ENCODE measurements at places on chromosomes 5 and 9.

GRCh38 chr9:107127608-107128007, 155.5 kb upstream of the RAD23B start:
- no peak for ATAC-seq

GRCh38 chr9:109150925-109151545, 16.0 kb downstream of the FRRS1L start:
- ATAC-seq = no peak

GRCh38 chr5:152527358-152528052, 122.4 kb upstream of the NMUR2 start:
- ATAC-seq = no peak

GRCh38 chr5:93601802-93602155, 18.8 kb downstream of the NR2F1 start:
- no peak for ATAC-seq

DNA sequence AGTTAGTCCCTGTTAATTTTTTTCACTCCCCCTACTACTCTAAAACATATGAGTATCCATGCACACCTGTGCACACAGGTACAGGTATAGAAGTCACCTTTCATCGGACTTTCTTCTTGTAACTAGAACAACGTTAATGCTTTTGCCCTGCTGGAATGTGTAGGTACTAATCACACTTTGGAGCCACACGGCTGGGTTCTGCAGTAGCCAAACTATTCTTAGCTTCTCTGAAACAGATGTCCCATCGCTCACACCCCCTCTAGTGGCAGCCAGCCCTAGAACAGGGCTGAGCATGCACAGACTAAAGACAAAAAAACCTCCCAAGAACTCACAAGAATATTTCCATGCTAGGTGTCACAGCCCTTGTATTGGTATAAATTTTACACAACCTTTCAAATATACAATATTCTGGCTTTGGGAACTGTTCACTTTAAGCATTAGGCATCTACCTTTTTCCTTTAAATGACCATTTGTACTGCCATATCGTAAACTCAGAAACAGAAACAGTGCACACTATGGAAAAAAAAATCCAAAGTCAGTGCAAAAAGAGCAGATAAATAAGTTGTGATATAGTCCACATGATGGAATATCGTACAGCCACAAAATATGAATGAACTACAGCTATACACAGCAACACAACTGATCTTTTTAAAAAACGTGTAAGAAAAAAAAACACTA, 64.0 kb downstream of the RETREG1 start:
- ATAC-seq = peak; percentile 80

GRCh38 chr9:134937566-134938345, 20.0 kb upstream of the FCN1 start:
- no peak for ATAC-seq

GRCh38 chr9:31776471-31776870, 608.0 kb upstream of the ACO1 start:
- ATAC-seq = no peak

DNA sequence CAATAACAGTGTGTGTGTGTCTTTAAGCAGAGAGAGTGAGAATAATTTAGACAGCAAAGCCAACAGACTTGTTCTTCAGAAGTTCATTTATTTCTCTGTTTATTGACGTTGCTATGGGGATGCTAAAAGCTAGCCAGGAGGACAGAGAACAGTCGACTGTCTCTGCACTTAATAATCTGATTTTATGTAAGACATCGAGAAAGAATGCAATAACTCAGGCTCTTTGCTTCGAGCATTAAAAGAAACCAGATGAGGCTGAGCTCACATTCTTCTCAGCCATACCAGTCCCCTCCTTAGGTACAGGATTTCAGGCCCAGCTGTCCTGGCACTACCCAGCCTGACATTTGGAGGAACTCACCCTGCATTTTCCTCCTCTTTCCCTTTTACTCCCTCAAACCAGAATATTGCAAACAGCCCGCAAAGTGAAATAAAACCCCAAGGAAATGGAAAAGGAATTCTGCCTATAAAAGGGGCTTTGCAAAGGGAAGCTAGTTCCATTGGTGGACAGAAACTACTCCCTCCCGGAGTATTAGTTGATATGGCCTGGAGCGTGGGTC, 44.5 kb upstream of the DPYSL3 start:
- ATAC-seq = peak; percentile 71

DNA sequence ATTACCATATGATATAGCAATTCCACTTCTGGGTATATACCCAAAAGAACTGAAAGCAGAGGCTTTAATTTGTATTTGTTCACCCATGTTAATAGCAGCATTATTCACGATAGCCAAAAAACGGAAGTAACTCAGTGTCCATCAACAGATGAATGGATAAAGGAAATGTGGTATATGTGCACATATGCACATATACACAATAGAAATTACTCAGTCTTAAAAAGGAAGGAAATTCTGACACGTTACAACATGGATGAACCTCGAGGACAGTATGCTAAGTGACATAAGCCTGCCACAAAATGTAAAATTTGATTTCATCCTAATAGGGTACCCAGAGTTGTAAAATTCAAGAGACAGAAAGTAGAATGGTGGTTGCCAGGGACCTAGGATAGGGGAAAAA, 54.9 kb downstream of the NUP155 start:
- ATAC-seq = no peak

- ATAC-seq = no peak
Observed at GRCh38 chr9:35520364-35520710, 30.4 kb downstream of the RUSC2 start.

GRCh38 chr5:38639377-38640358, 83.2 kb upstream of the LIFR start:
- ATAC-seq = no peak

DNA sequence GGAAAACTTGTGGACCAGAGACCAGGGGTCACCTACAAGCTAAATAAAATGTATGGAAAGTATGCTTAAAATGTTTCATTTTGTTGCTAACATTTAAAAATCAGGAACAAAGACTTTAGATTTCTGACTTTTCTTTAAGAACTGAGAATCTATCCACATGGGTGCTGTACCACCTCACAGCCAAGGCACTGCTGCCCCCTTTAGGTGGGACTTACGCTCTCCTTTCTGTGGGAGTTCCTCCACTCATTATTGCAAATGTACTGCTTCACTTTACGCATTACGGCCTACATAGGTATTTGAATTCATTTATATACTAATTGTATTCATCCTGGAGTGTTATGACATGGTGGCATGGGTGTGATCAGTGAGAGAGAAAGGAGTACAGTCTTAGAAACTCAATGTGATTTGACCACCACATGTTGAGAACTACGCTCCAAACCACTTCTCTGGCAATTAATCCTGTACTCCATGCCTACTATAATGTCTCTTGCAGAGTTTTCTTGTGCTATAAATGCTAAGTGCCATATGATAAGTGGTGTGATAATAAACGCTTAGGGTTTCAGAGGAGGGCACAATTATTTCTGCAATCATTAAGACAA, 24.7 kb upstream of the CETN3 start:
- ATAC-seq = no peak

- ATAC-seq = no peak
Observed at GRCh38 chr5:113166852-113167366, 190.3 kb downstream of the DCP2 start.

DNA sequence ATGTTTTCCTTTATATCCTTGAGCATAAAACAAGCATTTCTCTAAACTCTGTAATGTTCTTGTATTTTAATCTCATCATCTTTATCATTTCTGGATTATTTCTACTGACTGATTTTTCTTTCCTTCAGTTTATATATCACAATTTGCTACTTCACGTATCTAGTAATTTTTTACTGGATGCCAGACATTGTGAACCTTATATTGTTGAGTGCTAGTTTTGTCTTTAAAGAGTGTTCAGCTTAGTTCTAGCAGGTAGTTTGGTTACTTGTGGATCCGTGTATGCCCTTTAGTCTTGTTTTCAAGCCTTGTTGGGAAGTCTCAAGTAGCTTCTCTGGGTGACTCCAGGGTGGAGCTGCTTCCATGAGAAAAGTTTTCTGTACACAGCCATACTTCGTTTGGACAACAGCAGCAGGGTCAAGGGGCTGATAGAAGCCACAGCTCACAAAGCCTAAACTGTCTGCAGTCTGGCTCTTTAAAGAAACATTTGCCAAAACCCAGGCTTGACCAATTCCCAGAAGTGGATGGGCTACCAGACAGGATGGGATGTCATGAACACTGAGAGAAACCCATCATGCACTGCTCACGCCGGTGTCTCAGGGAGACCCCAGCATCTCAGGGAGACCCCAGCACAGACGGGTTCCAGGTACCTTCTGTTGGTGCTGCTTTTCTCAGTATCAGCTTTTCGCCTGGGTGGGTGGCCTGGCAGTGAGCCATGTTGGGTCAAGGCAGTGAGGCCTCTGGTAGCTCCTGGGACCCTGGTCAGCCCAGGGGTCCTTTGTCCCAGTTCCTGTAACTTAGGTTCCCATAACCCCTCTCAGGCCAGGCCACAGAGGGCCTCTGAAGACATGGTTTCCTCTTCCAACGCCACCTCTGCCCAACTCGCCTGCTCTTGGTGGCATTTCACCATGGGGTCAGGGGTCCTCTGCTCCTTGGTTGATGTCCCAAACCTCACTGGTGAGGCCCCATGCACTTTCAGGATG, 29.1 kb downstream of the TRIP13 start:
- ATAC-seq = no peak

GRCh38 chr9:38421498-38422211, 2.6 kb downstream of the IGFBPL1 start:
- no peak for ATAC-seq

- ATAC-seq = no peak
Observed at GRCh38 chr9:138119202-138120027, 241.8 kb downstream of the CACNA1B start.

GRCh38 chr5:148561801-148562311, 92.5 kb downstream of the HTR4 start:
- no peak for ATAC-seq

- ATAC-seq = no peak
Observed at GRCh38 chr5:131589510-131590348, 45.3 kb downstream of the RAPGEF6 start.

- ATAC-seq = no peak
Observed at GRCh38 chr5:146962801-146963355, 84.3 kb upstream of the PPP2R2B start.

DNA sequence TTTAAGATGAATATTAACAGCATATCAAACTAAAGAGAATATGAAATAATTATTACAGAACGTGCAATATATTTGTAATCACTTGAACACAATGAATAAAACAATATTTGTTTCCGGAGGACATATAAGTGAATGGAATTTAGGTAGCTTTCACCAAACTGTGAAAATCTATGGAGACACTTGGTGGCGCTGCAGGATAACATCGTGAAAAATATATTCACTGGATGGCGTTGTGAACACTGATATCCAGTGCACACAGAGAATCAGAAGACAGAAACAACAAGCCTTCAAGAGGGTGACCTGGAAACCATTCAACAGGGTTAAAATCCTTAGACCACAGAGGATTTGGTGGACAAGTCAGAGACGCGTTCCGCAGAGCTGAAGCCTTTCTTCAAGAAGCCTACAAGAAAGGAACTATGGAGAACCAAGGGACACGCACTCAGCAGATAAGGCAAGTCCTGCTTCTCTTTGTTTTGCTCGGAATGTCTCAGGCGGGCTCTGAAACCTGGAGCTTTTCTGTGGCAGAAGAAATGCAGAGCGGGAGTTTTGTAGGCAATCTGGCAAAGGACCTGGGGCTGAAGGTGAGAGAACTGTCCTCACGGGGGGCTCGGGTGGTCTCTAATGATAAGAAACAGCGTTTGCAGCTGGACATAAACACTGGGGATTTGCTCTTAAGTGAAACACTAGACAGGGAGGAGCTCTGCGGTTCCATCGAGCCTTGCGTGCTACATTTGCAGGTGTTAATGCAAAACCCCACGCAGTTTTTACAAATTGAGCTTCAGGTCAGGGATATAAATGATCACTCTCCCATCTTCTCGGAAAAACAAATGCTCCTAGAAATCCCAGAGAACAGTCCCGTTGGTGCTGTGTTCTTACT, at the start of gene PCDHB11:
Gene PCDHB11 (plus strand): TSS at position 269 of the 877 bp plus-strand sequence. CDS start 148 bp downstream, at position 417.
- no peak for ATAC-seq

DNA sequence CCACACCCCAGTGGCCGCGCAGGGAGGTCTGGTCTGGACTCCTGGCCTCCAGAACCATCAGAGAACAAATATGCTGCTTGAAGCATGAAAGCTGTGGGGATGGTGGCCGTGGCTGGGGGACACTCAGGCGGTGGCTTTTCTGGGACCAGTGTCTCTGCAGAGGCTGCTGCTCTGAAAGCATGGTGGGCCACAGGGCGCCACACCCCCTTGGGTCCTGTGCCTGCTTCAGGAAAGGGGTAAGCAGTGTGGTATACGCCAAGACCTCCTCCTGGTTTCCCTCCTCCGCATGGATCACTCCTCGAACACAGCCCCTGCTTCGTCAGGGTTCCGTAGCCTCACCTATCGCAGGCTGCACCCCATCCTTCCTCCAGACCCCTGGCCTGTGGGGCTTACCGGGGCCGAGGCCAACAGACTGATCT, 19.7 kb upstream of the TERT start:
- ATAC-seq = no peak

GRCh38 chr5:14075937-14076336, 67.2 kb upstream of the TRIO start:
- no peak for ATAC-seq

- ATAC-seq = no peak
Observed at GRCh38 chr9:71764891-71765290, 3.4 kb downstream of the CEMIP2 start.

DNA sequence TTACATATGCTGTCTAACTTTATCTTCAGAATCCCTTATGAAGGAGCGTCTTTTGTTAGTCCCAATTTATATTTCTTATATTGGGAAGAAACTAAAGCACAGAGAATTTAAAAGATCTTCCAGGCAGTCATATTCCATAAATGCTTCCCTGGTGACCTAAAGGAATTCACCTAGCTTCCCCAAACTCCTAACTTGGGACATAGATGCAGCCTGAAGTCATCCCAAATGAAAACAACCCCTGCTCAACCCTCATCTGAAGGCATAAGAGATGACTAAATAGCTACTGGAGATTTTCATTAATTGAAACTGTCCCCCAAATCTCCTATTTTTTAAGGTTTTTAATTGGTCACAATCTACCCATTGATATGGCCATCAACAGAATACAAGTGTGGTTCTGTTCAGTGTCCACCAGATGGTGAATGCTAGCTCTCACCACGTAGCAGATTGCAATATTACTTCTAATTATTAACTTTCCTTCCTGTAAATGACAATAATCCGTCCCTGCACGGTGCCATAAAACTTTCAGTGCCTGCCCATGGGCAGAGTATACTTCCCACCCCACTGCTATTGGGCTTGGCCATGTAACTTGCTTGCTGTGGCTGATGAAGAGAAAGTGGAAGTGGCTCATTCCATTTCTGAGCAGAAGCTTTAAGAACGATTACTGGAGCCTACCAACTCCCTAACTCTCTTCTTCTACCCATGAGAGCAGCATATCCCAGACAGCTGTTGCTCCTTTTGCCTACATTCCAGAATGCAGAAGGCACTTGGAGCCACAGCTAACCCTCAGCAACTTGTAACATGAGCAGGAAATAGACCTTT, 18.7 kb downstream of the PRUNE2 start:
- no peak for ATAC-seq

GRCh38 chr5:153618867-153619266, 128.4 kb downstream of the GRIA1 start:
- ATAC-seq = no peak
